ENCODE measurements at places on chromosomes 5 and 9.

DNA sequence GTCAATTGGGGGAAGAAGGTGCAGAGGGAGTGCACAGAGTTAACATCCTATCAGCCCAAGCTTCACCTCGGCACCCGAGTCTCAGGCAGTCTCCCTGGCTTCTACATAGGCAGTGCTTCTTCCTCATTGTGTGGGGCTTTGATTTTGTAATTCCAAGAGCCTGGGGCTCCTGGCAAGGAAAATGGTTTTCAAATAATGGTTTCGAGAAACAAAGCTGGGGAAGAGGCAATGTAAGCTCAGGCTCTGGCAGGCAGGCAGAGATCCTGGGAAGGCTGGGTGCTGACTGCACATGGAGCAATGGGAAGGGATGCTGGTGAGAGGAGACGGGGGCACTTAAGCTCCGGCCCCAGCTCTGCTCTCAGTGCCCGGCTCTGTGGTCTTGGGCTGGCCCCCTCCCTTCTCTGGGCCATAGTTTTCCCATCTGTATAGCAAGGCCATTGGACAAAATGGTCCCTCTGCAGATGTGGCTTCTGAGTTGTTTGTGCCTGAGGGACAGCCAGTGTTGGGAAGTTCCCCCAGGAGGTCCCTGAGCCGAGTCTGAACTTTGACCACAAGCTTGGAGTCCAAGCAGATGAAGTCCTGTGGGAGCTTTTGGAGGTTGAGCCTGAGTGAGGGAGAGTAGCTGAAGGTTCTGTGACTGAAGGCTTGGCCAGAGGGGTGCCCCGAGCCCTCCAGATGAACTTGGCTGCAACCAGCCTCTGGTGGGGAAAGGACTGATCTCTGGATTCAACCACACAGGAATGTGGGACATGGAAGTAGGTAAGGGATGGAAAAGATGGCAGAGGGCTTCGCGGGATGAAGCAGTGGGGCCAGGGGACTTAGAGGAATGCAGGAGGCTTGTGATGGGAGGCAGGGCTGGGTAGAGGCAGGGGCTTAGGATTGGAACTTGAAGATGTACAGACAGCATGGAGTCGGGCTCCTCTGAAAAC, 28.5 kb upstream of the IL17B start:
- no peak for DNase-seq

GRCh38 chr9:121225240-121225639, 23.6 kb upstream of the RAB14 start:
- DNase-seq = no peak

- no peak for DNase-seq
These were observed 51.3 kb downstream of the SLC22A5 start for GRCh38 chr5:132420706-132421272.

DNA sequence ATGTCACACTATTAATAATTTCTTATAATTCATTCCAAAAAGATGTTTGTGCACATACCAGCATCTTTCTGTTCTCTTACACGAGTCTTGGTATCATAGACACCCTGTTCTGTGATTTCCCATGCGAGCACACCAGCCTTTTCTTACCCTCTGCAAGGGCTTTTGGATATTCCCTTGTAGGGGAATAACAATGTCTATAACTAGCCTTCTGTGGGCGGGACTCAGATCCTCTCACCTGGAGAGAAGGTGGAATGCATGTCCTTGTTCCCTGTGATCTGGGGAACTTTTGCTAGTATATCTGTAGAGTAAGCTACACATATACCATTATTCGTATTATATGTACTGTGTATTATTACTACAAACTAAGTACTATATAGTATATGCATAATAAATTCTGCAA, 44.8 kb downstream of the EHMT1 start:
- DNase-seq = no peak

GRCh38 chr5:15927710-15928380, 251.7 kb downstream of the MARCHF11 start:
- DNase-seq = no peak

GRCh38 chr9:112531666-112532282, 45.1 kb downstream of the KIAA1958 start:
- no peak for DNase-seq

DNA sequence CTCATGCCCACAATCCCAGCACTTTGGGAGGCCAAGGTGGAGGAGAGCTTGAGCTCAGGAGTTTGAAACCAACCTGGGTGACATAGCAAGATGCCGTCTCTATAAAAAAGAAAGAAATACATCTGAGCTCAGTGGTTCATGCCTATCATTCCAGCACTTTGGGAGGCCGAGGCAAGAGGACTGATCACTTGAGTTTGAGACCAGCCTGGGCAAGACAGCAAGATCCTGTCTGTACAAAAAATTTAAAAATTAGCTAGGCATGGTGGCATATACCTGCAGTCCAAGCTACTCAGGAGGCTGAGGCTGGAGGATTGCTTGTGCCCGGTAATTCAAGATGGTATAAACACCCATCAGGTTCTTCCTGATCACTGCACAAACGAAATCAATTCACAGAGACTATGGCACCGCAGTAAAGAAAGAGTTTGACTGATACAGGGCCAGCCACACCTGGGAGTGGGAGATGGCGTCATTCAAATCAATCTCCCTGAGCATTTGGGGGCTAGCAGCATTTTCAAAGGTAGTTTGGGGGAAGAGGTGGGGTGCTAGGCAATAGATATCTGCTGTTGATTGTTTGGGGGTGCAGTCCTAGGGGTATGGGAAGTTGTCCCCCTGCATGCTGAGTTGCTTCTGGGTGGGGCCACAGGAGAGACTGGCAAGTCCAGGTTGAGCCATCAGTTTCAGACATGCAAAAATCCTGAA, 169.2 kb downstream of the TTC39B start:
- DNase-seq = no peak

DNA sequence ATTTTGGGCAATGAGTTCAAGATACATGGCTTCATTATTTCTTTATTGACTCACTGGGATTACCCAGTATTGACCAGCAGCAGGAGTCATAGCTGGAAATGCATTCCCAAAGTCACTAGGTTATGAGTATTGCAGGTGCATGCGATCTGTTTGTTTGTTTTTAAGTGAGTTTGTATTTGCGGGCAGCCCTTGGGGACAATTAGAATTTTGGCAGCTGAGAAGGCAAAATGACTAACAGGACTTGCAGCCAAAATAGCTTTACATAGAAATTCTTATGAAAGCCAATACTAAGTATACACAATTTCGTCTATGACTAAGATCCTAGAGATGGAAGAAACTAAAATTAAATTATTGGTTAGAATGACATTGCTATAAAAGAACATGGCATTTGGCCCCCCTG, 18.1 kb upstream of the RGMB start:
- DNase-seq = no peak

DNA sequence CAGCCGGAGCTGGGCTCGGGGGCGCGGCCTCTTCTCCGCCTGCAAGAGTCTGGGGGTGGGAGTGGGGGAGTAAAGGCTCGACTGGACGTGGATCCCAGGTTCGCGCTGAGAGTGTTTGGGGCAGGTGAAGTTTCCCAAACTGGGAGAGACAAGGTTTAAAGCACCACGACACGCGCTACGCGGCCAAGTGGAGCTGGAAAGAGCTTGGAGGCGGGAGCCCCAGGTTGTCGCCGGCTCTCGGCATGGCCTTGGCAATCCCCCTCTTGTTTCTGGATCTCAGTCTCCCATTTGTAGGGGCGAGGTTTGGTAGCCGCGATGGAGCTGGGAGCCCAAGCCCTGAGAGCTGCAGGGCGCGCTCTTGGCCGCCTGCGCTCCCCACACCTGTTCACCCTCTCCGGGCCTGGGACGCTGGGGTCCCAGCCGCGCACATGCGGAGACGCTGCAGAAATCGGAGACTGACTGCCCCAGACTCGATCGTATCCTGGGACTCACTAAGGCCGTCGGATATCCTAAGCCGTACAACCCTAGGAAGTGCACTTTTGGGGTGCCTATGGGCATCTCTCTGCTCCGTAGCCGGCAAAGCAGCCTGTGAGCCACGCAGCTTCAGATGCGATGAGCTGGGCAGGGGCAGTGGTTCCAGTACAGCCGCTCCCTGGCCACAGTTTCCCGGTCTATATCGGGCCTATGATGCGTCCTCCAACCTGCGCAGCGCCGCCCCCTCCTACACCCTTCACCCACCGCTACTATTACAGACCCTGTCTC, 937 bp downstream of the TMOD1 start:
- no peak for DNase-seq

DNA sequence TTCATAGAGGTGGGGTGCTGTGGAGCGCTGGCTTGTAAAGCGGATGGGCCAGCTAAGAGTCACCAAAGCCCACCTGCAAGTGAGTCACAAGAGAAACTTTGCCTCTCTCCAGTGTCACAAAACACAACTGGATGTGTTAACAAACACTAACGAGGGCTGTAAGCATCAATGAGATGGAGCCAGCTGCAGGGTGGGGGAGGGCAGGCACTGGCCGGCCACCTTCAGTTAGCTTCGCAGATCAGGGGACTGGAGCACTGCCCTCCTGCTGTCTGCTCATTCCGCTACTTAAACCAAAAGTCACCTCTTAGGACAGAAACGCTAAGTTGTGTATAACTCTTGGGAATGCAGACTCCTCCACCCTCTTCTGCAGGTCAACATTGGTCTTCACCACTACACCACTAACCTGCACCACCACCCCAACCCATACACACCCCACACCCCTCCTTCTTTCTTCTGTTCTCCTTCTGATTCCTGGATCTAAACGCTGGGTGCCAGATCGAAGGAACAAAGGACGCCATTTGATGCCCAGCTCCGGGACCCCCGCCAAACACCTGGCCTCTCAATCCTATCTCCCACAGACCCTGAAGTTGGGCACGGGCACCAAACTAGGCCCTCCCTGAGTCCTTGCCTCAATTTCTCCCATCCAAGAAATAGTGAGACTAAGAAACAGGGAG, 2.1 kb downstream of the ARSI start:
- no peak for DNase-seq

GRCh38 chr5:68344447-68345111, 129.0 kb downstream of the PIK3R1 start:
- no peak for DNase-seq

DNA sequence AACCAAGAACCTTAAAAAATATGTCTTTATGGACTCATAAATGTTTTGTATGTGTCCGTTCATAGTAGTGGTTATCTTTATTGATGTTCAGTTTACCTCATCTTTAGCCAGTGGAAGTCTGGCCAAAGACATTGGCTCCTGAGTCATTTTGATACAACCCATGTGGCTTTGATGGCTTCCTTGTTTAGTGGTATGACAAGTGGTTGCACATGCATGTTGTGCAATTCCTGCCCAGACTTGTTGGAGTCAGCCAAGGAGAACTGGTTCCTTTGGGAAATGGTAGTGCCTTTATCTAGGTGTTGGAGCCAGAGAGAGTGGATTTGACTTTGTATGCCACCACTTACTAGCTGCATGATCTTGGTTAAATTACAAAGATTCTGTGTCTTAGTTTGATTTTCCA, 94.3 kb downstream of the RPS23 start:
- no peak for DNase-seq

GRCh38 chr9:124960409-124960752, 19.5 kb upstream of the GOLGA1 start:
- no peak for DNase-seq

DNA sequence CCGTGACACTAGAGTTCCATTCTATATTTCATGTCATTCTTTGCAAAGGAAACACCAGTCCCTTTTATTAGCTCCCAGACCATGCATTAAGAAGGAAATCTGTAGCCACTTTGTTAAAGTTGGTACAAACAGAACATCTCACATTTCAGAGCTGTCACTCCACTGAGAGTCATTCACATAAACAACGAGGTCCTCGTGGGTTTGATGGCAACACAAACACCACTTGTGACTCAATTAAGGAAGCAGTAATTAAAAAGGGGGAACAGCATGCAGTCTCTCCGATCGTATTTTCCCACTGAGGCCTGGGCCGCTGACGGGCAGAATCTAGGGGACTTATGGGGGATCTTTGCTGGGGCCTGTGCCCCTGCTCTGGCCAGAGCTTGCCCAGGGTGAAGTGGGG, 94.2 kb upstream of the ZNF618 start:
- no peak for DNase-seq

Measured in SK-N-MC (cell line).